Islet precursor cell (in vitro differentiated cells): ENCODE measurements at places on chromosomes 16 and 17.

DNA sequence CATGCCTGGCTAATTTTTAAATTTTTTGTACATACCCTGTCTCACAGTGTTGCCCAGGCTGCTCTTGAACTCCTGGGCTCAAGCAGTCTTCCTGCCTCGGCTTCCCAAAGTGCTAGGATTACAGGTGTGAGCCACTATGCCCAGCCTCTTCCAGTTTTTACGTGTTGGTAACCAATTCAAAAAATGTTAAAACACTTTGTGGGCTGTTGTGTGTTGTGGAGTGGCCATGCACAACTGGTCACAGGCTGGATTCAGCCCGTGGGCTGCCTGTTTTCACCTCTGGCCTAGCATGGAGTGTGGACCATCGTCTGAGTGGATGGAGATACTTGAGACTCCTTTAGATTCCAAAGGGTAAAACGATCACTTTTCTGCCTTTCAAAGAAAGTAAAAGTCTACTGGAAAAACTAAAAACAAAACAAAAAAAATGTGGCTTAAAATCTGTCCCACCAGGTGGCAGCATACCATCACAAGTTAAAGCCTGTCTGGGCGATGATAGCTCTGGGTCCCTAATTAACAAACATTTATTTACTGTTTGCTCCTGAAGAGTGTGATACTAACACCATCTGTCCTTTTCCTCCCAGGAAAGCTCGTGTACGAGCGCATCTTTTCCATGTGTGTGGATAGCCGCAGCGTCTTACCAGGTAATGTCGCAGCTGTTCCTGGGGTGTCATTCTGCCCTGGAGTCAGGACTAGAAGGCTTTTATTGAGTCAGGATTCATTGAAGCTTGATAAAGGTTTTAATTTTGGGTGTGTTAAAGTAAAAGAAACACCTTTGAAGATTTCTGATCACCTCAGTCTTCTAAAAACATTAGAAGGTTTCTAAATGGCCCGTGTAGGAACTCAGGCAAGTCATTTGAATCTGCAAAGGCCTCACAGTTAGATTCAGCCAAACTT is 45.8 kb downstream of the VPS35L start:
- no peak for DNase-seq

- peak; percentile 77 for DNase-seq
Observed at GRCh38 chr17:17728550-17729251, 47.4 kb downstream of the RAI1 start.

DNA sequence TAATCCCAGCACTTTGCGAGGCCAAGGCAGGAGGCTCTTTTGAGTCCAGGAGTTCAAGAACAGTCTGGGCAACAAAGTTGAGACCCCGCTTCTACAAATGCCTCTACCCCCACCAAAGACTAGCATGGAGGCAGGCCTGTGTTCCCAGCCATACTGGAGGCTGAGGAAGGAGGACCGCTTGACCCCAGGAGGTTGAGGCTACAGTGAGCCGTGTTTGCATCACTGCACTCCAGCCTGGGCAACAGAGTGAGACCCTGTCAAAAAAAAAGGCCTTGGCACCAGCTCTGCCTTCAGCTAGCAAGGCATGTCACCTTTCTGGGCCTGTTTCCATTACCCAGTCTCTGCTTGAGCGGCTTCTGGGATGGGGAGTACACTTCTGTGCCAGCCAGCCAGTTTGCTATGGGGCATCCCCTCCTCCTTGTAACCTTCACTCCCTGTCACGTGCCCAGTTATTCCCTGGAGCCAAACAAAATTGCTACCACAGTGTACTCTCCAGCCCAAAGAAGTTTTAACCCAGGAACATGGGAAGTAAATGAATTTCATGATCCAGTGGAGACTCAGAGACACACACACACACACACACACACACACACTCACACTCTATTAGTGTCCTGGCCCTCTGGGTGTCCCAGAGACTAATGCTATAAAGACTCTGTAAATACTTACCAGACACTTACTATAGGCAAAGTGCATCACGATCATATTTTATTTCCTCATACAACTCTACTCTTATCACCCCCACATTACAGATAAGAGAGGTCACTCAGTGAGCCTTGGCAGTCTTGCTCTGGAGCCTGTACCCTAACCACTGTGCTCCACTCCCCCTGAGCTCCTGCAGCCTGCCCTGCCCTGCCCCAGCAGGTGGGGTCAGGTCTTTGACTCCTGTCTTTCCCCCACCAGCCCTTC is 2.5 kb downstream of the CISD3 start:
- DNase-seq: no peak

- peak; percentile 16 for DNase-seq
Observed at GRCh38 chr16:27287051-27287811, 18.7 kb upstream of the NSMCE1 start.

- DNase-seq: peak; percentile 98
Observed at GRCh38 chr17:67246653-67247415, 1.8 kb upstream of the HELZ start.

DNA sequence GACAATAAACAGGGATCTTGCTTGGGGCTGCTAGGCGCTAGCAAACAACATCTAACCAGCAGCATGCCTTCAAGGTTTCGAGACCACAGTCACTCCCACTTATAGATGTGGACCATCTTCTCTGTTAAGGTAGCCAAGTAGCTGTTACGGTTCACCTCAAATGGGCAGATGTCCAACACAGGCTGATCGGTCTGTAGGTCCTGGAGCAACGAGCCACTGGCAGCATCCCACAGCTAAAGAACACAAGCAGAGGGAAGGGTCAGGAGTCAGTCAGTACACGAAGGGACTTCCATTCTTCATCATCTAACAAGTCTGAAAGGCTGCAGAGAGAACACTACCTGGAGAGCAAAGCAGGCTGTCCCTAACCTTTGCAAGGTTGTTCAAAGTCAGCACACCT is 16.9 kb upstream of the GLG1 start:
- DNase-seq: peak; percentile 32

DNA sequence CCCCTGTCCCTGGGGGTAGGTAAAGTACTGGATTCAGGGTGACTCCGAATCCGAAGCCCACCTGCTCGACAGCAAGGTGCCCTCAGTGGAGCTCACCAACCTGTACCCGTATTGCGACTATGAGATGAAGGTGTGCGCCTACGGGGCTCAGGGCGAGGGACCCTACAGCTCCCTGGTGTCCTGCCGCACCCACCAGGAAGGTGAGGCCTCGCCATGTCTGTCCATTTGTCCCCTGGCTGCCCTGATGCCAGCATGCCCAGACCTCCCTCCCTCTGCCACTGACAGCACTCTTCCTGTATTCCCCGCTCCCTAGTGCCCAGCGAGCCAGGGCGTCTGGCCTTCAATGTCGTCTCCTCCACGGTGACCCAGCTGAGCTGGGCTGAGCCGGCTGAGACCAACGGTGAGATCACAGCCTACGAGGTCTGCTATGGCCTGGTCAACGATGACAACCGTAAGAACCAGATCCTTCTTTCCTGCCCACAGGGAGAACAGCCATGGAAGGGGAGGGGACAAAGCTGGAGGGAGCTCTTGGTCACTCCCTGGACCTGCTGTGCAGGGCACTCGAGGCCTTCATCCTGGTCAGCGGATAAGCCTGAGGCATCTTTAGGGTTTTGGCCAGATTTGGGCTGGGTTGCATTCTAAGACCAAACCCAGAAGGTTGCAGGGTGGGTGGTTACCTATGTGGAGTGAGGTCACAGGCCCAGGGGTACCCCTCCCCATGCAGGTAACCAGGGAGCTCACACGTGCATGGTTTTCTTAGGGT is 14.2 kb downstream of the GALK1 start:
- DNase-seq: no peak

DNA sequence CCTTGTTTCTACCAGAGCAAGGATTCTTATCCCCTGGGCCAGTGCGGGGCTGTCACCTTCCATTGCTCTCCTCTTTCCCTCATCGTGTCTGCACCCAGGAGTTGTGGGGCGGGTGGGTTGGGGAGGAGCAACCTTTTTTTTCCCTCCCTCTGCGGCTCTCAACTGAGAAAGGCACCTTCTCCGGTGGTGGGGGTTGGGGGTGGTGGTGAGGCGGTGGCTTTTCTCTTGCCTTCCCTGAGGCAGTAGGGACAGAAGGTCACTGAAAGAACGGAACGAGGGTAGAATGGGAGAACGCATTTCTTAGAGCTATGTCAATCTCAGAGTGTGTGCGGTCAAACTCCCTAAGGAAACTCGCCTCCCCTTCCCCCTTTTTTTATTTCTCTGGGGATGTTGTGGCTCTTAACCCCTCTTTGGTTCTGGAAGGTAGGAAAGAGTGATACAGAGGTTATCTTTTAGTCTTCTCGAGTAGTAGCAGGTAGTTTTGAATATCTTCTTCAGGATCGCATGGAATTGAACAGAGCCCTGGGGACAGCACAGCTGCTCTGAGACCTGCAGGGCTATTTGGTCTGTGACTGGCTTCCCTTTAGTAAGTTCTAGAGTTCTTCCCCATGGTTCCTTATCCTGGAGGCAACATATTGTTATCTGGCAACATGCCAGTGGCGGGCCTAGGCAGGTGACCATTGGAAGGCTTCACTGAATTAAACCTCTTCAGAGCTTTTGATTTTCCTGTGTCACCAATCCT is 994 bp downstream of the CLTC start:
- peak; percentile 89 for DNase-seq

GRCh38 chr17:60630352-60630751 is 30.4 kb downstream of the PPM1D start:
- DNase-seq: no peak

- DNase-seq: peak; percentile 71
Observed at GRCh38 chr17:28926786-28927185, 23.9 kb upstream of the DHRS13 start.

DNA sequence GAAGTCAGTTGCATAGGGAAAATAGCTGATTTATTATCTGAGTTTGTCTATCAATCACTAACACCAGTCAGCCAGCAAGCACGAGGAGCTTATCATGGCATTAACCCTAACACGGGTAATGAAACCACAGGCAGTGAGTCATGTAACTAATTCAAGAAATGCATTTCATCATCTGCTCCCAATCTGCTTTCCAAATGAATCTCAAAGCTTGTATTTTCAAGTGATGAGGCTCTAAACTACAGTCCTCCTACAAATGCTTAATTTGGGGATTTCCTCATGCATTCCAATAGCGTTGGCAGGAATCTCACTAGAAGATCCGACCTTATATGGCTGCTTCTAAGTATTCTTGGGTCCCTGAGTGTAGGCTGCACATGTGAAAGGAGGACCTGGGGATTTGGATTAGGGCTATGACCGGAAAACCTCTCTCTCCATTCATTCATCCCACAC is 118.4 kb upstream of the HSBP1 start:
- DNase-seq: no peak

DNA sequence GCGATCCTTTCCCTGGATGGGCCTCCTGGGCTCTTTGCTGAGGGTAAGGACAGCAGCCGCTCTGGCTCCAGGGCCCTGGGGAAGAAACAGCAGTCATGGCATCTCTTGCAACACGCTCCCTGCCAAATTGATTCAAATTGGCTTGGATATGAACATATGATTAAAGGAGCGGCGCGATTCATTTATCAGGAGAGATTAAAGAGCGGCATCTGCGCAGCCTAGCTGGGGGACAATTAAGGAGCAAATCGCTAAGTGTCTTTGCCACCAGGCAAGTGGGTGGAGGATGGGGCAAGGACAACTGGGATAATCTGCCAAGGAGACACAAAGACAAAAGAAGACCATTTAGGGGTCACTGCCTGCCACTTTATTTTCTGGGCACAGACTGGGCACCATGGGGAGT is 27.8 kb downstream of the PIPOX start:
- DNase-seq: no peak

DNA sequence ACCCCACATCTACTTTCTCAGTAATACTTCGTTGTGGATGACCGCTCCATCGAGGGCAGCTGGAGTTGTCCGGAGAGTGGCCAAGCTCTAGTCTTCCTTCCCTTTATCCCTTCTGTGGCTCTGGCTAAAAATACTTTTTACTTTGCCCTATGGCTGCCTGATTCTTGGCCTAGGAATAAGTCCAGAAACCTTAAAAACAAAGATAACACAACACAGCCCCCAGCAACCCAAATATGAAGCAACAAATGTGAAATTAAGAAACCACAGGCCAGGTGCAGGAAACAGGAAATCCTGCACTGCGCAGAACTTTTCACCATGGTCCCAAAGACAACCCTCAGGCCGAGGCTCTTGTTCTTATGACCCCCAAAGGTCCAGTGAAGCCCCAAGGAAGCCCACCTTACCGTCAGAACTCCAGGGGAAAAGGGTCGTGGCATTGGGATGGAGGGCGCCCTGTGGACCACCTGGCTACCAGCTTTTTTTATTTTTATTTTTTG is 26.0 kb downstream of the TK2 start:
- DNase-seq: no peak

GRCh38 chr17:57682701-57683100 is 62.4 kb downstream of the CCDC182 start:
- DNase-seq: peak; percentile 41

- DNase-seq: peak; percentile 73
Observed at GRCh38 chr17:27491713-27492190, 35.5 kb downstream of the KSR1 start.

GRCh38 chr16:31700530-31701388 is 172.8 kb upstream of the ZNF267 start:
- DNase-seq: peak; percentile 93

DNA sequence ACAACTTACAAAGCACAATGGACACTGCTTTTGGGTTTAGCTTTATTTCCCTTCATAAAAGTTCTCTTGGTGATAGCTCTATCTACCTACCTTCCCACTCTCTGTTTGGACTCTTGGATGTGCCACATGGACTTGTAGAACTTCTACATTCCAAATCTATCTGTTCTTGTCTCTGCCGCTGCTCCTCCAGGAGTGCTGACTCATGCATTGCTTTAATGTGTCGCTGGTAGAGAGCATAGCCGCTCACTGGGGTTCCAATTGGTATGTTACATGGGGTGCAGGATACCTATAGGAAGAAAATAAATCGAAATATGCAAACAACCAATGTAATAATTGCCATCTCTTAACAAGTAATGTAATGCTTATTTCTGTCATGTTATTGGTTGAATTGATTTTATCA is 92.1 kb downstream of the TTC19 start:
- DNase-seq: no peak

GRCh38 chr16:4947722-4948503 is 10.2 kb upstream of the SEC14L5 start:
- peak; percentile 78 for DNase-seq

DNA sequence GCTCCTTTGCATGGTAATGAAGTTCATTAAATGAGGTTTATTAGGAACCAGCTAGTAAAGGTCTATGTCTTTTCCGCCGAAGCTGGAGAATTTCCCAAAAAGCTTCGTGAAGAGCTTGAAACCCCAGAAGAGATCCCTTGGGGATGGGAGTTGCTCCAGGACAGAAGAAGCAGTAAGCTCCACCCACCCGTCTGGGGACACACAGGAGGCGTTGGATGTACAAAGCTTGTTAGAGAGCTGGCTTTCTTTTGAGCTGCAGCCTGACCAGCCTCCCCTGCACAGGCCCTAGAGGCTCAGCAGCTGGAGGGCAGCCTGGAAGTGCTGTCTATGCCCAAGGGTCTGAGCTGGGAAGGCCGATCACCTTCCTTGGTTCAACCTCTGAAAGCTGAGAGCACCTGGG is 147.4 kb upstream of the SDK2 start:
- DNase-seq: no peak
